ENCODE measurements at places on chromosomes 2 and 18.

DNA sequence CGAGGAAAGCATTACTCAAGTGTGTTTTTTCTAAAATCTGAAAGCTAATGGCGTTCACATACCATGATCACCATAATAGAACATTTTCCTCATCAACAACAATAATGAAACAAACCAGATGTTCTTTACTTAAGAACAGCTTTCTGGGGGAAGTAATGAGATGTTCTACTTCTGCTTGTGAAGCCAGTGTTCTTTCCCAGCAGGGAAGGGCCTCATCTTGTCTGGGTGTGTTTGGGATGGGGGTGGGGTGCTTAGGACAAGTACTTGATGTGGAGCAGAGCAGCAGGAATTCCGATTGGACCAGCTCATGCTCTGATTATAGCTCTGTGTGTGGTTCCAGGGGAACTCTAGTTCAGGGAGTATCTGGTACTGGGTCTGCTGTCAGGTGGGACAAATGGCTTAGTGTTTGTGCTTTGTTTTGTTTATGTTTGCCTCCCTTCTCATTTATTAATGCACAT lies 163.0 kb upstream of the NOSTRIN start:
- no peak for DNase-seq

DNA sequence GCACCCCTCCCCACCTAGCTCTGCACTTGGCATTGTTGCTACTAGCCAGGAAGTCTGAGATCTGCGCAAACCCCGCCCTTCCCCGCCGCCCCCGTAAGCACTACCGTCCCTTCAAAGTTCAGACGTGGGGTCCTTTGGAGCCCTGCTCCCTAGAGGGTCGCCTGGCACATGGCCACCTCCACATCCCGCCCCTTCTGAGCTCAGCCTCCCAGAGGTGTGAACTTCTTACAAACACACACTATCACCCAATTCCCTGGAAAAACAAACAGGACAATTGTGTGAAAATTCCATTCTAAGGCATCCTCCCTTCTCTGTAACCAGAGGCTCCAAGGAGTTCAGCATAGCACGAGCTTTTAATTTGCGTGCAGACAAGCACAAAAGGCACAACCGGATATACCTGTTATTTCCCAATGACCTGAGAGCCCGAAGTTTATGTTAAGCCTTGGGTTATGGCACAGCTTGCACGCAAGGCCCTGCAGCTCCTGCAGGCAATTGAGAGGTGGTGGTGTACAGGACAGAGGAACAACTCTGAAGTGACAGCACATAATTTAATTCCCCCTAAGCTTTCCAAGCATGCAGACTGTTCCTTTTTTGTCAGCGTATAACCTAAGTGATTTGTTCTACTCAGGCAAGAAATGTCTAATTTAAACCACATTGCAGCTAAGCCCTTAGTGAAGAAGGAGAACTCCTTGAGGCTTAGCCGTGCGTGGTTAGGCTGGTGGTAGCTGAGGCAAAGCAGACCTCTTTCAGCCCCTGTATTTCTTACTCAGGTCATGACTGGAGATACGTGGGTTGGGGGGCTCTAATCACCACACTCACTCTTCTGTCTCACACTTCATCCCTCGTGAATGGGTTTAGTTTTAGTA lies 20.3 kb upstream of the CYP1B1 start:
- no peak for DNase-seq

GRCh38 chr2:10278029-10278762 lies 24.5 kb upstream of the HPCAL1 start:
- DNase-seq: no peak

DNA sequence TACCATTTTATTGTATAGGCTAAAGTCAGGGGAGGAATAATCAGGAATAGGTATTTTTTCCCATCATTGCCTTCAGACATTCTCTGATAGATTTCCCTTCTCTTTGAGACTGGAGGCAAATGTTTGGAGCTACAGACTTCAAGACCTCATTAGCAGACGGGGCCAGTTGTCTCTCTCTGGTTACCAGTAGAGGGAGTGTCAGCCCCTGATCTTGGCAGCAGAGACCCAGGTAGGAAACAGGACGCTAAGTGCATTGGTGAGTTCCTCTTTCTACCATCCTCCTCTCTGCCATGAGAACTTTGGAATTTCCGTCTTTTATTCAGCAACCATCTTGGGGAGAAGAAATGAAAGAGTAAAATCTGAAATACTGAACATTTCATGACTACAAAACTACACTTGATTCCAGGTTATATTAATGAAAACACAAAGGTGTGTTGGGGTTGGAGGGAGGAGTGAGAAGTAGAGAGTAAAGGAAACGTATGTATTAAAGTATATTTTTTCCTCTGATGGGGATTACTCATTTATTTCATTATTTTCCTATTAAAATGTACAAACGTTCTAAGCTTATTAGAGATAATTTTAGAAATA lies 186.2 kb upstream of the GCFC2 start:
- no peak for DNase-seq

DNA sequence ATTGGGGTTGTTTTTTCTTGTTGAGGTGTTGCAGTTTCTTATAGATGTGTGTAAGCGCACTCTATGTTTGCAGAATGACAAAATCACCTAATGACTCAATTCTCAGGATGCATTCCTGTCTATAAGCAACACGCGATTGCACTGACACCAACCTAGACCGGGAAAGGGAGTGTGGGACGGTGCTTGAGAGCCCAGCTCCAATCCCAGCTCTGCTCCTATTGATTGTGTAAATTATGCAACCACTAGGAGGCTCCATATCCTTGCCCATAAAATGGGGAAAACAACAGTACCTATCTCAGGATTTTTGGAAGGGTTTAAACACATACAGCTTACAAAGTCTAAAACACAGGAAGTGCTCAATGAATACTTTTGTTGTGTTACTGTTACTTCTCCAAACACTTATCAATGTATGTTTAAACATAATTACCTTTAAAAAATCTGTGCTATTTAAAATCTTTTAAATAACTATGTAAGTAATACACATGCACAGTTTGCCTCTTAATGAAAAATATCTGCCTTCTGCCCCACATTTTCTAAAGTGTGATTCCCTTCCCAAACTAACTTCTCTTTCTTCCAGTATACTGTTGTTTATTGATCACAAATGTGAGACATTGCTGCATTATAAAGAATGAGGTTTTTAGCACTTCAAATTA lies 132.5 kb downstream of the SPHKAP start:
- DNase-seq: no peak

GRCh38 chr18:80172056-80172455 lies 63.0 kb downstream of the ADNP2 start:
- DNase-seq: no peak

GRCh38 chr2:51734115-51734514 lies 702.2 kb upstream of the NRXN1 start:
- no peak for DNase-seq

- DNase-seq: no peak
Measured at GRCh38 chr18:10965119-10965518, 184.2 kb downstream of the PIEZO2 start.

DNA sequence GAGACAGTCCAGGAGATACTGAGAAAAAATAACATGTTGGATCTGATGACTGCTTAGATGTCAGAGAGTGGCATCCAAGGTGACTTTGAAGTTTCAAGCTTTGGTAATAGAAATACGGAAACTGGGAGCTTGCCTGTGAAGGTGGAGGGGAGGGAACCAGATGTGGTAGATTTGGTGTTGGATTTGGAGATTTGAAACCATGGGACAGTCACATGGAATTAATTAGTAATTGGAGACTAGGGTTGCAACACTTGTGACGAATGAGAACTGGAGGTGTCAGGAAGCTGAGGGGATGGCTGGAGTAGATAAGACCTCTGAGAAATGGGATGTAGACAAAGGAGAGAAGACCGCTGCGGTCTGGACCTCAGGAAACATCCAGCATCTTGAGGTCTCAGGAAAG lies 46.7 kb downstream of the RPL37A start:
- DNase-seq: no peak

GRCh38 chr2:85434696-85435095 lies 16.2 kb downstream of the SH2D6 start:
- DNase-seq: no peak

DNA sequence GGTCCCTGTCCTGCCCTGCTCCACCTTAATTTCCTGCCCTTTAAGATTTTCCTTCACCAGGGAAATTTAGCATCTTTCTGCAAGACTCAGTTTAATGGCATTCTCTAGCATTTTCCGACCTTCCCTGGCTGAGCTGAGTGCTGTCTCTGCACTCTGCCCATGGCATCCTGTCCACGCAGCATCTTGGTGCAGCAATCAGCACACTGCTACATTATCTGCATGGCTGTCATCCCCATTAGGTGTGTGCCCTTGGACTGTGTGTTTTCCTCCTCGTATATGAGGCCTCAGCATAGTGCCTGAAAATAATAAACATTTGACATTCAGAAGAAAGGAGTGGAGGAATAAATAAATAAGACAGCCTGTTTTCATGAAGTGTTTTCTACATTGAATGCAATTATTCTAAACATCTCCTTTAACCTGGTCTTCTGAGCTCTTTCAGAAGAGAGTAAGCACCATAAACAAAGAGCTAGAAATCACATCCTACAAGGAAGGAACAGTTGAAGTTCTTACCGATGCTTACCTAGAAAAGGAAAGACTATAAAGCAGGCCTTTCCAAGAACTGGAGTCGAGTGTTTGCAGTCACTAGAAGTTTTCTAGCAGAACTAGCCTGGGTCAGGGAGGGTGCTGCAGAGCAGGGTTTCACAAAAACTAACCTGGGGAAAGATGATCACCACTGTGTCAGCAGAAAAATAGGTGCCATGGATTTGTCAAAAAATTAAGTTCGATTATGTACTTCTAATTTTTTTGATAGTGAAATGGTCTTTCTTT lies 131.4 kb upstream of the ITGB6 start:
- no peak for DNase-seq

DNA sequence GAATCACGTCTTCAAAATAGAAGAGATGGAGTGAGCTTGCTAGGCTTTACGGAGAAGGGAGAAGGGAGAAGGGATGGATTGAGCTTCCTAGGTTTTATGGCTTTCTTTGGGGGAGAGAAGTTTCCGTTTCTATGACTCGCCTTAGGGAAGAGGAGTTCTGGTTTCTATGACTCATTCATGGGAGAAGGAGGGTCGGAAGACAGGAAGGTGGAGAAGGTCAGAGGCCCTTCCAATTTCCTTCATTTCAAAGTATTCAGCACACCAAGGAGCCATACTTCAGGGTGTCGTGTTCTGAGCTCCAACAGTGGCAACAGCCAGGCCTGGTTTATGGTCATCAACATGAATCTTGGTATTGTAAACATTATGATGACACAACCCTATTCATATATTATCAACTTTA lies 284.7 kb upstream of the VWC2L start:
- DNase-seq: no peak

- no peak for DNase-seq
Measured at GRCh38 chr2:175005733-175006264, 618 bp upstream of the CHN1 start.

DNA sequence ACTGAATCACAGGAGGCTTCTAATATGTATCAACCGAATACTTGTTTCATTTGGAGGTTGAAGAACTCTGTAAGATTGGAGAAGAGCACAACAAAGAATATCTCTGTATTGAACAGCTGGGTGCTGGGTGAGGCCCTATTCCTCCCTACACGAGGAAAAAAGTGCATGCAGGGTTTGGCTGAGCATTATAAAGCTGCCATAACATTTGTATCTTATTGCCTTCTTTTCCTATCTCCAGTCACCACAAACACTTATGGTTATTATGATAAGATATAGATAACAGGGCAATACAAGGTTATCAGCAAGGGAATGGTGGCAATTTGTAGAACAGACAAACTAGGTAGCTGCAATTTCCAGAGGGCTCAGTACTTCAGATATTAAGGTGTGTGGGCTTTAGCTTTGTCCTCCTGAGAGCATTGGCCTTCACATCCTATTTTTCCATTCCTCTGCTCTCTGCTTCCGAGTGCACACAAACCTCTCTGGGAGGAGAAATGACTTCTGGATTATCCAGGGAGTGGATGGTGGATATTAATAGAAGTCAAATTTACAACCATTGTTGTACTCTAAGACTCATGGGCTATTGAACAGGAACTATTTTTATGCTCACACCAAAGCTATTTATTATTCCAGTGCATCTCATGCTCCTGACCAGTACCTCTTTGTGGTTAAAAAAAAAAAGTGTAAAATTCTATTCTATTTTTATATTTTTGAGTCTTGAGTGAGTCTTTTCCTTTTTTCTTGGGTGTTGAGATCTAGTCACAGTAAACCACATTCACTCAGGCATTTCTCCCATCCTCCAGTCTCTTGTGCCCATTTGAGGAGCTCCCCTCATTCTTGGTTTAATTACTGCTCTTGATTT lies 248.4 kb downstream of the ETAA1 start:
- DNase-seq: no peak

GRCh38 chr18:8020132-8020846 lies 453.2 kb downstream of the PTPRM start:
- no peak for DNase-seq

DNA sequence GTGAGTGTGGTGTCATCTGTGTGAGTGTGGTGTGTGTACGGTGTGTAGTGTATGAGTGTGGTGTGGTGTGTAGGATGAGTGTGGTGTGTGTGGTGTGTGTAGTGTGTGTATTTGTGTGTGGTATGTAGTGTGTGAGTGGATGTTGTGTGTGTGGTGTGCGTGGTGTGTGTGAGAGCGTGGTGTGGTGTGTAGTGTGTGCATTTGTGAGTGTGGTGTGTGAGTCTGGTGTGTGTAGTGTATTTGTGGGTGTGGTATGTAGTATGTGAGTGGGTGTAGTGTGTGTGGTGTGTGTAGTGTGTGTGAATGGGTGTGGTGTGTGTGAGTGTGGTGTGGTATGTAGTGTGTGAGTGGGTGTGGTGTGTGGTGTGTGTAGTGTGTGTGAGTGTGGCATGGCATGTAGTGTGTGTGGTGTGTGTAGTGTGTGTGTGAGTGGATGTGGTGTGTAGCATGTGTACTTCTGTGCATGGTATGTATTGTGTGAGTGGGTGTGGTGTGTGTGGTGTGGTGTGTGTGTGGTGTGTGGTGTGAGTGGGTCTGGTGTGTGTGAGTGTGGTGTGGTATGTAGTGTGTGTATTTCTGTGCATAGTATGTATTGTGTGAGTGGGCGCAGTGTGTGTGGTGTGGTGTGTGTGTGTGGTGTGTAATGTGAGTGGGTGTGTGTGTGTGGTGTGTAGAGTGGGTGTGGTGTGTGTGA lies 227.8 kb downstream of the BCL2 start:
- DNase-seq: no peak

- no peak for DNase-seq
Measured at GRCh38 chr2:191611614-191612013, 66.3 kb upstream of the NABP1 start.

GRCh38 chr18:34880882-34881834 lies 160.1 kb upstream of the MAPRE2 start:
- DNase-seq: no peak

- no peak for DNase-seq
Measured at GRCh38 chr18:23550898-23551297, 35.4 kb downstream of the NPC1 start.

- no peak for DNase-seq
Measured at GRCh38 chr18:45280481-45281276, 334.6 kb upstream of the SLC14A2 start.

- DNase-seq: no peak
Measured at GRCh38 chr2:7749895-7750559, 832.8 kb downstream of the RNF144A start.
